Activated CD4-positive, alpha-beta memory T cell treated with anti-CD3 and anti-CD28 coated beads for 36 hours (primary cell): ENCODE measurements at places on chromosomes 6 and 20.

DNA sequence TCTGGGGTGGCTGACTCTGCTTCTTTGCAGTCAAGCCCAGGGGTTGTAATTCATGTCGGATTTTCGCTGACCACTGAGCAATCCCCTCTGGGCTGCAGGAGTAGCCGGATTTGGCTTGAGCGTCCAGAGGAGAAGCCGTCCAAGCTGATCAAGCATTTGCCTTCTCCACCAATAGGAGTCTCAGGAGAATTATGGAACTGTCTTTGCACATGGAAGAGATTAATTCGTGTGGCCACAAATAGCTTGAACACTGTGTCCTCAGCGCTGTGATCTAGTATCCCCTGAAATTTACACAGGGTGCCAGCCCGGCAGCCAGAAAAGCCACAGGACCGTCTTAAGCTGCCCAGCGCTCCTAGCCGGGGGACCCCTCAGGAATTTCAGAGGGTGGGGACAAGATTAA is 37.1 kb downstream of the EYA2 start:
- DNase-seq, result no peak

DNA sequence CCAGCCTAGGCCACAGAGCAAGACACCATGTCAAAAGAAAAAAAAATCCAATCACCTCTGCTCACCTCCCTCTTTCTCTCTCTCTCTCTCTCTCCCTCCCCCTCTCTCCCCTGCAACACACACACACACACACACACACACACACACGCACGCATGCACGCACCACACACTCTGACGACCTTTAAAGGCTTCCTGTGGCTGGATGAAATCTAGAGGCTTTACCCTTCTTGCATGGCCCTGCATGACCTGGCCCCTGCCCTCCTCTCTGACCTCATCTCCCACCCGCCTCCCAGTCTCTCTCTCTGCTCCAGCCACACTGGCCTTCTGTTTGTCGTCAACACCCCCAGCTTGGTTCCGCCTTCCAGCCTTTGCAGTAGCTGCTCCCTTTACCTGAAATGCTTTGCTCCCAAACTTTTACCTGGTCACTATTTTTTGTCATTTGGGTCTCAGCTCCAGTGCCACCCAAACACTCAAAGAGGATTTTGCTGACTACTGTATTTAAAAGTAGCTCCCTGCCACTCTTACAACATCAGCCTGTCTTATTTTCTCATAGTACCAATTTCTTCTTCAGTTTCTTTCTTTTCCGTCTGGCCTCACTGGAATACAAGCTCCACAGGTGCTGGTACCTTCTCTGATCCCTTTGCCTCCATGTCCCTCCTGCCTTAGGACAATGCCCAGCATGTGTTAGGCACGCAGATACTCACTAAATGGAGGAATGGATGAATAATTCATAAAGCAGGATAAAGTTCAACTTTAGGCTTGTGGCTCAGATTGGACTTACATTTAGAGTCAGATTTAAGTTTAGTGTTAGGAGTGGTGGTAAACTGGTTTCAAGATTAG is 4.3 kb upstream of the LTA start:
- peak; percentile 51 for DNase-seq

DNA sequence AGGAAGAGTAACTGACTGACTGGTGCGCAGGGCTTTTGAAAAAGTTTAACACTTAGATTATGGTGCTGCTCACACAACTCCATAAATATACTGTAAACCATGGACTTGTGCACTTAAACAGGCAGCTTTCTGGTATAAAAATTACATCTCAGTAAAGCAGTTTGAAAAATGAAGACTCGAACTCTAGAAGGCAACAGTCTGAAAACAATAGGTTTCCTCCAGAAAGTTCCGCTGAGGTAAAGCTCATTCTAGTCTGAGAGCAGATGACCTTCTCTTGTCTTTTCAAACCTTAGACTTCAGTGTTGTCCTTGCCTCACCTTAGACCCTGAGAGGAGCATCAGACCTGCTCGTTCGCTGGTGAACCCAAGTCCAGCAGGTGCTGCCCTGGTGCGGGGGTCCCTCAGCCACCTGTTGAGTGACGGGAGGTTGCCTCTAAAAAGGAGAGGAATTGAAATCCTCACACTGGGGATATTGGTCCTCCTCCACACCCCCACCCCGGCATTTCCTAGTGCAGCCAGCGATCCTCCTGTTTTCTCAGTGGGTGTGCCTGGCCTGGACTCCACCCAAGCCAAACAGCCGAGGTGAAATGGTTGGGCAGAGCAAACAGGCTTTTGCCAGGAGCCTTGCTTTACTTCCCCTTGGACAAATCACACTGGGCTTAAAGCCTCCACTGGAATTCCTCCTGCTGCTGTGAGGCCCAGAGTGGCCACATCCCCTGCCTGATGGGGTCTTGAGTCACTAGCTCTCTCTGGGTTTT is 14.7 kb upstream of the PYGB start:
- no peak for DNase-seq

- DNase-seq, result peak; percentile 38
Observed at GRCh38 chr20:57514273-57514751, 10.6 kb downstream of the CTCFL start.

DNA sequence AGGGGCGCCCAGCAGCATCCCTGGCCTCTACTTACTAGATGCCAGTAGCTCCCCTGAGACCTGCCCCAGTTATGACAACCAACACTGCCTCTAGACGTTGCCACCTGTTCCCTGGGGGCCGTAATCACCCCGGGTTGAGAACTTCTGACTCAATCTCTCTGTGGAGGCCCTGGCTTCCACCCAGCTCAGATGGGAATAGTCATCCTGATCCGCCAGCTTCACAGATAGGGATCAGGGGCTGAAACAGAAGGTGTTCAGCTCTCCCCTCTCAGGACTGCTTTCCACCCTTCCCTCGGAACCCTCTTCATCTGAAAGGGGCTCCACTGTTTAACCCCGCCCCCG is 3.3 kb downstream of the CAPN11 start:
- peak; percentile 20 for DNase-seq

- no peak for DNase-seq
Observed at GRCh38 chr6:169915769-169916550, 164.5 kb downstream of the ERMARD start.

DNA sequence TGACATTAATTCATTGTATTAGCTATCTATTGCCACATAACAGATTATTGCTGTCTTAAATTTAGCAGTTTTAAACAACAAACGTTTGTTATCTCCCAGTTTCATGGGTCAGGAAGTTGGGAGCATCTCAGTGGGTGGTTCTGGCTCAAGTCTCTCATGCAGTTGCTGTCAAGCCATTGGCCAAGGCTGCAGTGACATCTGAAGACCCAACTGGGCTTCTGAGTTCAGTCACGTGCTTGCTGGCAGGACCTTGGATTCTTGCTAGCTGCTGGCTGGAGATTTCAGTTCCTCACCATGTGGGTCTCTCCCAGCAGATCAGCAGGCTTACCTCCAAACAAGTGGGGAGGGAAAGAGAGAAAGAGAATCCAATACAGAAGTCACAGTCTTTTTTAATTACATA is 152.6 kb upstream of the EXOC2 start:
- DNase-seq, result no peak

DNA sequence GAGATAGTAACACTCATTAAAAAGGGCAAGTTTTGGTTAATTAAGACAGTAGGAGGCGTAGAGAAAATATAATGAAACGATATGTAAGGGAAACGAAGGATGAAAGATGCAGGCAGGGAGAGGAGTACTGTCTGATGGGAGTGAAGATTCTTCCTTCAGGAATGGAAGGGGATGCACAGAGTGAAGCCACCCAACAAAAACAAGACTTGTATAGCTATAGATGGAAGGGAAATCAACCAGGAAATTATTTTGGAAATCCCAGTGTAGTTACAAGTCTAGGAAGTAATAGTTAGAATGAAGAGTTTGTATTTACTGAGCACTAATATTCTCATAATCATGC is 19.7 kb upstream of the HLA-DRB1 start:
- DNase-seq, result no peak

DNA sequence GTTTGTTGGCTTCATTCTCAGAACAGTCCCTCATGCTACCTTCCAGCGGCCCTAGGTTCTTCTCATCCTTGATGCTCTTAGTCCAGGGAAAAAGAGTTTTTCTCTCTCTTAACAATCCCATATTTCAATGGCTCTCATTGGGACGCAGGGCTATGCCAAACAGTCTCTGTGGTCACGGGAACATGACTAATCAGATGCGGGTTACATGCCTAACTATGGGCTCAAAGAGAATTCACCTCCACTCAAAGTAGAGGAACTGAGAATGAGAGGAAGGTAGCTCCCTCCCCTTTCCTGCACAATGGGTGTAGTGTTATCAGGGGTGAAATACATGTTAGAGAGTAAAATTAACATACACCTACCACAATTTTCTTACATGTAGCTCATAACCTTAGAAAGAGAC is 18.1 kb upstream of the ATRN start:
- DNase-seq, result no peak

GRCh38 chr20:3890999-3891929 is 2.1 kb downstream of the PANK2 start:
- DNase-seq, result no peak

- no peak for DNase-seq
Observed at GRCh38 chr6:132675002-132675401, 16.0 kb upstream of the TAAR1 start.

- DNase-seq, result no peak
Observed at GRCh38 chr20:44700306-44700705, 14.9 kb upstream of the CCN5 start.

DNA sequence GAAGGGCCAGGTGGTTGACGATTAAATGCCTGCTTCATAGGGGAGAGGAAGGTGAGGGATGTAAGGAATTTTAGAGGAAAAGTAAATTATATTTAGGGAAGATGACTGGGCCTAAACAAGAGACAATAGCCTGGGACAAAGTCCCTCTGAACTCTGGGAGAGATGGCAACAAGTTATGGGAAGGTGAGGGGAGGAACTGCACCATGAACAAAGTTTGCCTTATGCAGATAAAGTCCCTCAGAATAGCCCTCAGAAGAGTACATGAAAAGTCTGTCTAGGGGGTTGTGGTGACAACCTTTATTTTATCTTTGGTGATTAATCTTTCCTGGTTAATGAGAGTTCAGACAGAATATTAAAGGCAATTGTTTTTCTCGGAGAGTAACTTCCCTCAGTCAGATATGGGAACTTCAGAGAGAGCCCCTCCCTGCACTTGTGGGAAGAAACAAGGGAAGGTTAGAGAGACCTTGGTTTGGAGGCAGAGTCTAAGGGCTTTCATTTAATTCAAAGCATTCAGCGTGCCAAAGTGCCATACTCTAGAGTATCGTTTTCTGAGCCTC is 27.1 kb upstream of the FAM217A start:
- no peak for DNase-seq

DNA sequence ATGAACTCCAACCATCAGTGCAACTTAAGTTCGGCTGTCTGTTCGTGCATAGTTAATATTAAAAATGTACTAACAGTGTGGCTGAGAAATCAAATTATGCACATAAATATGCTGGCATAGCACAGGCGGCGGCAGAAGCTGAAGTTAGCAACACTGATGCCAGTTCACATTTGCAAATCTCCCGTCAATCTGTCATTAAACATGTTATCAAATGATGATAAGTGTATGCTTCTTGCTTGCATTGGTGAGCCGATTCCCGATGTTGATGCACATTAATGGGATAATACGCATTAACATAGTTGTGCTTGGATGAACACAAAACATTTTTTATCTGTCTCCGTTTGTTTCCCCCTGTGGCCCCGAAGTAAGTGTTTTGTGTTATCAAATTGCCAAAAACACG is 309.4 kb downstream of the ZNF217 start:
- no peak for DNase-seq

GRCh38 chr6:134482593-134483270 is 164.8 kb upstream of the SGK1 start:
- no peak for DNase-seq

DNA sequence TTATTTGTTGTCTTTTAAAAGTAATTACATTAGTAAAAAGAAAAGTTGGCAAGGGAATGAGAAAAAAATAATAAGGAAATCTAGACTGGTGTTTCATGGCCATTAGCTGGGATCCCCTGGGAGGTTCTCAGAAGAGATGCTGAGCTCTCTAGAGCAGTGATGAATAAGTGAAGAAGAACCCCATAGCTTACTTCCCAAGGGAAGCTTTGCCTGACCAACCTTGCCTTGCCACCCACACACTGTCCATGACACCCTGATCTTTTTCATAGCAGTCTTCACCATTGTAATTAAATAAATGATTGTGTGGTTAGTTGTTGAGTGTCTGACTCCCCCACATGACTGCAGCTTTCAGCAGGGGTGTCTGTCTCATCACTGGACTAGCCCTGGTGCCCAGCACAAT is 5.9 kb downstream of the C6orf163 start:
- no peak for DNase-seq

GRCh38 chr6:151004383-151005024 is 139.0 kb downstream of the MTHFD1L start:
- no peak for DNase-seq
